ENCODE measurements at places on chromosomes 5 and 9.

GRCh38 chr9:18393340-18394130, 80.4 kb upstream of the ADAMTSL1 start:
- DNase-seq: peak; percentile 69

DNA sequence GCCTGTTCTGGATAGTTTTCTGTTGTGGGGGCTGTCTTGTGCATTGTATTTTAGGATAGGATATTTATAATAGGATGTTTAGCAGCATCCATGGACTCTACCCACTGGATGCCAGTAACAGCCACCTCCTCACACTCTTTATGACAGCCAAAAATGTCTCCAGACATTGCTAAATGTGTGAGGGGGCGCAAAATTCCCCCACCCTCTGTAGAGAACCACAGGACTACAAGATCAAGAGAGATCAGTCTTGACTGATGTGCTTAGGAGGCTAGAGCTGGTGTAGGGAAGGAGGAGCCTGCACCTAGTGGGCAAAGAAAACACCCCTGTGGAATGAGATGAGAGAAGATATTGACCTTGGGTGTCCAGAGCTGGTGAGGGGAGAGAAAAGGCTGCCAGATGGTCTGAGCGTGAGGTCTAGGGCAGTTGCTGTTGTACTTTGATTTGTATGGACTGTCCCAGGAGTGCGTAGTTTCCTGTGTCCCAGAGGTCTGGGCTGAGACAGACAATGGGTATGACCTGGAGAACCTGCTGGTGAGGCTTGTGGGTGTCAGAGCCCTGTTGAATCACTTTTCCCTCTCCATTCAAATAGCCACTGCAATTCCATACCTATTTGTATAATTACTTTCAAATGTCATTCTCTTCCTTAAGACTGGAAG, 16.3 kb downstream of the DAPK1 start:
- DNase-seq: no peak

GRCh38 chr5:68740226-68740910, 353.4 kb upstream of the SLC30A5 start:
- DNase-seq: no peak

- DNase-seq: no peak
These were observed 25.1 kb upstream of the LPCAT1 start for GRCh38 chr5:1548702-1549474.

DNA sequence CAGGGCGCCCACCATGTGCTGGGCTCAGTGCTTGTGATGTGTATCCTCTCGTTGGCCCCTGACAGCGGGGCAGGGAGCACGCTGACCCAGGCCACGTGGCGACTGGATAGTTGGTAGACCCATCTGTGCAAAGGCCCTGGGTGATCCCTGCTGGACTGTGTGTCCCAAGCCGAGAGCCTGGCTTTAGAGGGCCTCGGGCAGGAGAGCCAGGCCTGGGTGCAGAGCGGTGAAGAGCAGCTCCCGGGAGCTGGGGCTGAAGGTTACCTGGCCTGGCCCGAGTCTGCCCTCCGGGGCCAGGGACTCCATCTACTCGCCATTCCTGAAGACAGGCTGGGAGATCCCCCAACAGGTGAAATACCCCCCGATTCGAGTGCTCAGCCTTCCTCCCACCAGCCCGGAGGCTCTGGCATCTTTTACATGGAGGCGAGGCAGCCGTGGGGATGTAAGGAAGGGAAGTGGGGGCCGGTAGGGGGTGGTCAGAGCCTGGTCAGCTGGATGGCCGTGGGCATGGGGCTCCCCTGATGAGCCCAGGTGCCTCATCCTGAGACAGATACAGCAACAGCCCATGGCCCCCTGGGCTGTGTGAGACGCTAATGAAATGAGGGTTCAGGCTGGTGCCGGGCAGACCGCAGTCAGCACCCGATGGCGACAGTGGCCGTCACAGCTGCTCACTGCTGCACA, 19.0 kb downstream of the NCS1 start:
- no peak for DNase-seq

DNA sequence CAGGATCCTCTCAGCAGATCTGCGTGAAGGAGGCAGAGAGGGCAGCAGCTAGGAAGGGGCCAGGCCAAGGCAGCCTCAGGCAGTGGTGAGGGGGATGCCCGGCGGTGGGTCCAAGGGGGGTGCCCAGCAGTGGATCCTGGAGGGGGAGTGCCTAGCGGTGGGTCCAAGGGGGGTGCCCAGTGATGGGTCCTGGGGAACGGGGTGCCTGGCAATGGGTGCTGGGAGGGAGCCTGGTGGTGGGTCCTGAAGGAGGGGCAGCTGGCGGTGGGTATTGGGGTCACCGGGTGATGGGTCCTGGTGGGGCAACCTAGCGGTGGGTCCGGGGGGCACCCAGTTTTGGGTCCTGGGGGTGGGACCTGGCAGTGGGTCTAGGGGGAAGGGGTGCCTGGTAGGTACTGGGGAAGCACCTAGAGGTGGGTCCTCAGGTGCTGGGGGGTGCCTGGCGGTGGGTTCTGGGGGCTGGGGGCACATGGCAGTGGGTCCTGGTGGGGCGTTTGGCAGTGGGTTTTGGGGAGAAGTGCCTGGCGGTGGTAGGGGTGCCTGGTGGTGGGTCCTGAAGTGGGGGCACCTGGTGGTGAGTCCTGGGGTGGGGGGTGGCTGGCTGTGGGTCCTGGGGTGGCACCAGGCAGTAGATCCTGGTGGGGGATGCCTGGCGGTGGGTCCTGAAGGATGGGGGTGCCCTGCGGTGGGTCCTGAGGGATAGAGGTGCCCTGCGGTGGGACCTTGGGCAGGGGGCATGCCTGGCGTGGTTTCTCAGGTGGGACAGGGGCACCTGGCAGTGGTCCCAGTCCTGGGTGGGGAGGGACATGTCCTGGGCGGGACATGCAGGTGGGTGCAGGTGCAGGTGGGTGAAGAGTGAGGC, 1.9 kb downstream of the LRRC14B start:
- DNase-seq: no peak

DNA sequence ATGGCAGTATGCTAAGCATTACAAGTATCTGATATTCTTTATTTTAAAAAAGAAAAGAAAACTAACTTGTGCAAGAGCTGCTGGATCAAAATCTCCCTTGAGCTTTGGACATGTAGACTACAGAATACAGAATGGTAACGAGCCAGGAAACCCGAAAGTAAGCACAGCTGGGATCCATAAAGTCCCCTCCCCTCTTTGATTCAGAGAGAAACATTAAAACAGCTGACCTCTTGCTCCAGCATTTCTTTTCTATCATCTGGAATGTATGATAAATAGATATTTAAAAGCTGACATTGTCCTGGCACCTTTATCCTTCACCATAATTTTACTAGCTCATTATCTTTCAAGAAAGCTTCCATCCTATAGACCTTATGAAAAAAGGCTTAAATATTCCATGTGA, 28.2 kb upstream of the LPAR1 start:
- DNase-seq: no peak

DNA sequence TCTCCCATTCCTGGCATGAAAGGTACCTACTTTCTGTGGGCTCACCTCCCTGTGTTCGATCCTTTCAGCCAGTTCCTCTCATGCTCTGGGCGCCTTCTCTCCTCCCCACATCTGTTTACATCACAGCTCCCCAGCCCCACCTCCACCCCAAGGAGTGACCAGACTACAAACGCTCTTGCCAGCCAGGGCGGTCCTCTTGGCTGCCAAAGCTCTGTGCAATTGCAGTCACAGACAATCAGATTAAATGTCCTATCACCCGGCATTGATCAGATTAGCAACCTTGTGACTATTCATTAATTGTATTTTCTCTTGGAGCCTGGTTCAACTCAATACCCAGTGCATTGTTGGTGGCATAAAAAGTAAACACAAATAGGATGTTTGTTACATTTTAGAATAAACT, 211.2 kb upstream of the TBCA start:
- DNase-seq: no peak

DNA sequence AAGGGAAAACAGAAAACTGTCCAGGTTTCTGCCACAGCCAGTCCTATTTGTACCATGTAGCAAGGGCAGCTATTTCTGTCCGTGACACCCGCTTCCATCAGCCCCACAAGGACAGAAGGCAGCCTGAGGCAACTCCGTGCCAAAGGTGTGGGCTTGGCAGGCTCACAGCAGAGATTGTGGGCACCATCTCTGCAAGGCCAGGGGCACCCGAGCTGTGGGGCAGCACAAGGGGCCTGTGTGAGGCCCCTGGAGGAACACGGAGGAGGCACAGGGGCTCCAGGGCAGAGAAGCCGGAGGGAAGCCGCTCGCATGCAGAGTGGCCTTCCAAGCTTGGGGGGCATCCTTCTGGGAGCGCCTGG, 43.5 kb downstream of the COL23A1 start:
- DNase-seq: no peak

- DNase-seq: no peak
These were observed 180.5 kb upstream of the RIOK2 start for GRCh38 chr5:97363577-97363976.
